Activated T-cell treated with anti-CD3 and anti-CD28 coated beads, Interleukin-2, amount 50 U/mL, for 24 hours (primary cell): ENCODE measurements at places on chromosomes 3 and 15.

- no peak for DNase-seq
Measured at GRCh38 chr15:83928878-83929418, 275.0 kb downstream of the ADAMTSL3 start.

GRCh38 chr3:72077473-72078259 is 292.7 kb upstream of the PROK2 start:
- DNase-seq: no peak

GRCh38 chr3:33869977-33870376 is 71.5 kb downstream of the PDCD6IP start:
- DNase-seq: no peak

GRCh38 chr15:41658689-41659088 is 1.5 kb upstream of the MGA start:
- no peak for DNase-seq

GRCh38 chr15:52787549-52788098 is 2.5 kb downstream of the ONECUT1 start:
- no peak for DNase-seq

- no peak for DNase-seq
Measured at GRCh38 chr3:16671690-16672089, 66.5 kb upstream of the DAZL start.

GRCh38 chr15:46258056-46258455 is 623.2 kb downstream of the SQOR start:
- no peak for DNase-seq

DNA sequence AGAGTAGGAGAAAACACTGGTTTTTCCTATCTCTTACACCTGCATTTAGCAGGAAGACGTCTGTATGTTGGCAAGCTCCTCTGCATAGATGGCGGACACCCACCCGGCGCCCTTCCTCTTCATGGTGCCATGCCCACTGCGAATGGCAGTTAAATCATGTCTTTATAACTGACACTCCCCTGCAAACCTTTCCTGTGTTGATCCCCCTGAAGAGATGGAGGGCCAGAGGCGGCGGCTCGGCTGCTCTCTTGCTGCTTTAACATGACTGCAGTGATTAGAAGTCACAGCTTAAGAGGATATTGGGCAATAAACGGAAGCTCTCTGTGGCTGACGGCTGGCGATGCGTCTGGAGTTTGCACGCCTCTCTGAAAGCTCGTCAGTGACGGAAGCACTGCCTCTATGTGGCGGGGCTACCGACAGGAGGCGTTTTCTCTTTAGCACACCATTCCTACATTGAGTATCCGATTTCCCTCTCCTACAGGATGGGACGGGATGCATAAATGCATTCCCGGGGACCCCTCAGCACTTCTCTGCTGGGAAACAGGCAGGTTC is 25.5 kb upstream of the SNRPA1 start:
- DNase-seq: peak; percentile 69

GRCh38 chr3:112365035-112365434 is 32.1 kb downstream of the CD200 start:
- DNase-seq: no peak

GRCh38 chr3:156792945-156793344 is 33.2 kb upstream of the LEKR1 start:
- DNase-seq: no peak

DNA sequence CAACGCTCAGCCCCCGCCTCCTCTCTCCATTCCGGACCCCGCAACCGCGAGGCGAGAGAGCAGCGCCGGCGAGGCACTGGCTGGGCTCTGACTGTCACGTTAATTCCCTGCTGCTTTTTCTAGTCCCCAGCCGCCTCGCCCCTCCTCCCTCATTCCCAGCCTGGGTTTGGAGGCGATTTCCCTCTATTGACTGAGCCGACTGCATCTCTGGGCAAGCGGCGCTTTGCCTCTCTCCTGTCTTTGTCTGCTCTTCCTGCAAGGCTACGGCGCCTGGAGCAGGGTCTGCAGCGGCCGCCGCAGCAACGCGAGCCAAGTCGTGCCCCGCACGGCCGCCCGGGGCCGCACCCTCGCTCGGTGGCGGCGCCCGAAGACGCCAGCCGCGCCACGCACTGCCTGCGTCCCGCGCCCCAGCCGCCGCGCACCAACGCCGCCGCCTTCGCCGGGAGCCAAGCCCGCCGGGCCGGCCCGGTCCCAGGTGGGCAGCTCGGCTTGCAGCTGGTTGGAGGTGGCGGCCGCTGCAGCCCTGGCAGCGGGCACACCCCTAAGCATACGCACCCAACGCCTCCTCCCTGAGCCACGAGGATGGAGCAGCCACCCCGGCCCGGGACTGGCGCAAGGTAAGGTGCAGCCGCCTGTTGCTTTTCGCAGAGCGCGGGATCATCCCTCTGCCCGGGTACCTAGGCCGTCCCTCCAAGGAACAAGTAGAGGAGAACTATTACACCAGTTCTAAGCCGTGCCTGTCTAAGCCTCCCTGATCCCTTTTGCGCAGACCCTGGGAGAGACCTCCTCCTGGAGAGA is at the start of gene LRRC3B:
LRRC3B (plus strand) TSS at position 152 of the 798 bp plus-strand sequence. CDS start 86,901 bp downstream, outside the sequence.
- no peak for DNase-seq

- no peak for DNase-seq
Measured at GRCh38 chr3:99114565-99115291, 213.2 kb upstream of the DCBLD2 start.

DNA sequence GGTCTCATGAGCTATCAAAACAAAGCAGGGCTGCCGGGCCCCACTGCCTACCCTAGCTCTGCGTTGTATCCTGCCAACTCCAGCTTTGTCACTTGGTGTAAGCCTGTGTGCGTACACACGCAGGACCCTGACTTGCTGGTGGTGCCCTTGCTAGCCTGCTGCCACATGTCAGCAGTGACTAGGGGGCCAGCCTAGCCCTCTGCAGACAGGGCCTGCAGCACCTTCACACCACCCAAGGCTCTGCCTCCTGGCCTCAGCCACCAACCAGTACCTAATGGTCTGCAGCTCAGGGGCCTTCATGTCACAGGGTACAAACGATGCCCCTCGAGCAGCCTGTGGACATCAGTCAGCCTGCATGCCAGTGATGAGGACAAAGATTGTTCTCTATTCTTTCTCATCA is 30.1 kb upstream of the DUSP7 start:
- no peak for DNase-seq

GRCh38 chr3:71441925-71442651 is 141.4 kb downstream of the FOXP1 start:
- DNase-seq: no peak

- no peak for DNase-seq
Measured at GRCh38 chr3:88033079-88033478, 25.7 kb downstream of the CGGBP1 start.

DNA sequence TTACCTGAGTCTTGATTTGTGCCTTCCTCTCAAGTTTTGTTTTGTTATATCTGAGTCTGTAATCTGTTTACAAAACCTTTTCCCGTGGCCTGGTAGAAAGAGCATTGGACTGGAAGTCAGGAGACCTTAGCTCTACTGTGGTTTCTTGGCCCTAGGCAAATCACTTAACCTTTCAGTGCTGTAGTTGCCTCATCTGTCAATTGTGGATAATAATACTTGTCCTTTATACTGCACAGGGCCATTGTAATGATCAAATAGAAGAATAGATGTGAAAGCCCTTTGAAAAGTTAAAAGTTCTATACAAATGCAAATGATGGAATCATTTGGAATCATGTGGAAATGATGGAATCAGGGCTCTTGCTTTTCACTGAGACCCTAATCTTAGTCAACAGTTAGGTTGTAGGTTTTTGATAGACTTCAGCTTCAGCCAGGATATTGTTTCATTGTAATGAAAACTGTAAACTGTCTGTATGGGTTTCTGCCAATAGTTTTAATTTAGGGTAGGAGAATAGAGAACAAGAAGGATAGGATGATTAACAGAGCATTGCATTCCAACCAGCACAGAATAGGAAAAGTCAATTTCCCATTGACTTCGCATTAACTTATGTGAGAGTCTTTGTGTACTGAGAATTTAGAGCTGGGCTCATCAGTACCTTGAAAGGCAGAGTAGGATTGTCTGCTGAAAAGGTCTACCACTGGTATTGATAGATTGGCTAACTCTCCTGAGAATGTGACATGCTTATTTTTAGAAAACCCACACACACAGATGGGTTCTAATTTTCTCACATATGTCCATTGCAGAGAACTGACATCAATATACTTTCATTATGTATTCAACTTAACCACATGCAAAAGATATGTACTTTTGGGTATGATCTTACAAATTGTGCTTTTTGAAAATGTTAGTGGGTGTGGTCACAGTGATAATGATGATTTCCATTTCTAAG is 21.8 kb downstream of the MAP2K5 start:
- no peak for DNase-seq

DNA sequence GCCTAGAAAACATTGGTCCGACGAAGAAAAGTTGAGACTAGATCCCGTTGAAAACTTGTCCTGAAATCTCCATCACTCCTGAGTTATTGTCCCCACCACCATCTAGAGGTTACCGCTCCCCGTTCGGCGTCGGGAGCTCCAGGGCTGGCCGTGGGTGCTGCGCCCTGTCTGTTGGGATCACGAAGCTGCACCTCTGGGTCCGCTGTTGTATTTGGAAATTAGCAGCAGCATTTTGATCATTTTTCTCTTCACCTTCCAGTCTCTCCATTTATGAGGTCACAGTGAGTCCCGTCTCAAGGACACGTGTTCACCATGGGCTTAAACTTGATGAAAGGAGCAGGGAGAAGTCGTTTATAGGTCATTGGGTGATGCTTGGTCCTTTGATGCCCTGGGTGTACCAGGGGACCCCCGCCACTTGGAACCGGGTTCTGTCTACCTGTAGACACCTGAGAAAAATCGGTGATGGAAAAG is 565 bp downstream of the MANF start:
- DNase-seq: no peak

GRCh38 chr3:36319680-36320079 is 60.6 kb upstream of the STAC start:
- no peak for DNase-seq
